Kasumi-1 (cell line): ENCODE measurements at places on chromosomes 3 and 15.

DNA sequence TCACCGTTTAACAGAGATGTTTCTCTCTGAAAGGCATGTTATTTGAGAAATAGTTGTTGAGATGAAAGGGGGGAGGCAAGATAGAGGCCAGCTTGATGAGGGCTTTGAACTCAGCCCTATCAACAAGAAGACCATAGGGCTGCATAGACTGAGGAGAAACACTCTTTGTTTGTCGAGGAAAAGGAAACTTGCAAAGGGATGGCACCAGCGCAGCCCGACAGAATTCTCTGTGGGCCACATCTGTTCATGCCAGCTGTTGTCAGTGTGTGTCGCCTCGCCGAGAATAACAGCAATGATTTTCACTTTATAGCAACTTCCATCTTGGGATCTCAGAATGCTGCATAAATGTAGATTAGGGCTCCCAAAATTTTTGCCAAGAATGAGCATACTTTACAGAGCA, 478.3 kb upstream of the TPRG1 start:
- no peak for DNase-seq

GRCh38 chr15:77285057-77285997, 134.6 kb downstream of the PEAK1 start:
- DNase-seq: no peak

GRCh38 chr15:57726411-57726810, 19.9 kb downstream of the POLR2M start:
- no peak for DNase-seq

DNA sequence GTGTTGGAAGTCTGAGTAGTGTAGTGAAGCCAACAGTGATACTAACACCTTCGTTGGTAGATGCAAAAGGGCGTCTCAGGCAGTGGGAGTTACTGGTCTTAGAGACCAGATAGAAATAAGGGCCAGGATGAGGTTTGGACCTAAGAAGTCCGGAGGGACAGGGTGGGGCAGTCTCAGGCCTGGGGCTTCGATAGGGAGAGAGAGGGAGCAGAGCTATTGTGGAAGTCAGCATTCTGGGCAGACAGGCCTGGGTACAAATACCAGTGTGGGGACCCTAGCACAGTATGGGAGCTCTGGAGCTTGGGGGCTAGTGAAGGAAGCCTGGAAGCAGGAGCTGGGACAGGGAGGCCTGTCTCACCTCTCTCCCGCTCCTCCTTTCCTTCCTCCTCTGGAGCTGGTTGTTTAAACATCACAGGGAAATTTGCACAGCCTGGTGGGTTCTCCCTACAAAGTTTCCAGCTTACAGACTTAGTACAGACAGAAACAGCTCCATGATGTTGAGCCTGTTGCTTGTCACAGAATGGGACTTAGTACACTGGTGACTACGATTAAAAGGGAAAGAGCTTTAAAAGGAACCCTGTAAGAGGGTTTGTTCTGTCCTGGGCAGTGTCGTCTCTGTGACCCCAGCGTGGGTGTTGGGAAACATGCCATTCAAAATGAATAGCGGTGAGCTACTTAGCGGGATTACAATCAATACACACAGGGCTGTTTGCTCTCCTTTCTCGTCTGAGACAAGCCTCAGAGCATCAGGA, 76.4 kb upstream of the TNFAIP8L3 start:
- DNase-seq: no peak

DNA sequence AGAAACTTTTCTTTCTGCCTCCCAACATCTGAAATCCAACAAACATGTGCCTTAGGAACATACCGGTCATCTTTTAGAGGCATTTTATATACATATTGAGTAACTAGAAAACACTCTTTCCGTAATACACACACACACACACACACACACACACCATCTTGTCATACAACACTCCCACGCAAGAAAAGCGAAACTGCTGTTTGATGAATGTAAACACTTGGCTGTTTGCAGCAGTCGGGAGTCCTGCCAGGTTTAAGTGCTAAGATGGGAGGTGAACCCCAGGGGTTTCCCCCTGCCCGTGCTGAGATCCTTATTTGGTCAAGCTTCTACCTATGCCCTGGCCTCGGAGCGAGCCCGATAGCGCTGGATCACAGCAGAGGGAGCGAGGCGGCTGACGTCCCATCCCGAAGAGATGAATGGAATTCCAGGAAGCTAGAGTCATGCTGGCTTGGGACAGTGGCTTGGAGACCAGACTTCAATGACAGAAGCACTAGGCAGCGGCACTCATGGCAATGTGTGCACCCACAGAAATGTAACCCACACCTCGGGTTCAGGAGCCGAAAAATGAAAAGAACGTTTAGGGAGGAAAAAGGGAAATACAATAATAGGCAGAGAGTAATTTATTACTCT, 1.3 kb upstream of the THBS1 start:
- DNase-seq: no peak

- no peak for DNase-seq
Measured at GRCh38 chr3:176087066-176087697, 1110.1 kb downstream of the TBL1XR1 start.

GRCh38 chr3:168427835-168428475, 332.2 kb upstream of the GOLIM4 start:
- peak; percentile 76 for DNase-seq

- peak; percentile 62 for DNase-seq
Measured at GRCh38 chr3:182092662-182093262, 381.0 kb downstream of the SOX2 start.

DNA sequence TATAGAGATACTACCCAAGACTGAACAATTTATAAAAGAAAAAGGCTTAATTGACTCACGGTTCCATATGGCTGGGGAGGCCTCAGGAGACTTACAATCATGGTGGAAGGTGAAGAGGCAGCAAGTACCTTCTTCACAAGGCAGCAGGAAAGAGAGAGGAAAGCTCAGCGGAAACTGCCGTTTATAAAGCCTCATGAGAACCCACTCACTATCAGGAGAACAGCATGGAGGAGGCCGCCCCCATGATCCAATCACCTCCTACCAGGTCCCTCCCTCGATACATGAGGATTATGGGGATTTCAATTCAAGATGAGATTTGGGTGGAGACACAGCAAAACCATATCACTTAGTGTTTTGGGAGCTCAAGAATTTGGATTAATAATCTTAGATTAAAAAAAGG, 240.2 kb downstream of the UACA start:
- no peak for DNase-seq

GRCh38 chr3:48656061-48656840, 6.4 kb downstream of the CELSR3 start:
- DNase-seq: peak; percentile 76

DNA sequence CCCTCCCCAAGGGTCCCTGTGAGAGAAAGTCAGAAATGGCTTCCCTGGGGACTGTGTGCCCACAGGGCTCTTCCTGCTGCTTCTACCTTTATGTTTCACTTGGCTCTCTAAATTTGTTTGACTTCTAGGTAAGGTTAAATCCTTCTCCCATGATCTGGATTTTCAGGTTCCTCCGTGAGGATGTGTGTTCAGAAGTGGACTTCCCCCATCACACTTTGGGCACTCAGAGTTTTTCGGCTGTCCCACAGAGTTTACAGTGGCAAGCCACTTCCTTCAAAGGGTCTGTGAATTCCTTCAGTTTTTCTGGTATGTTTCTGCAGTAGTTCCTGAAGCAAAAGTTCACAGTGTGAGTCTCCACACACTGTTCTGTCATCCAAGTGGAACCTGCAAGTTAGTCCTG, 30.9 kb upstream of the RARB start:
- DNase-seq: no peak

DNA sequence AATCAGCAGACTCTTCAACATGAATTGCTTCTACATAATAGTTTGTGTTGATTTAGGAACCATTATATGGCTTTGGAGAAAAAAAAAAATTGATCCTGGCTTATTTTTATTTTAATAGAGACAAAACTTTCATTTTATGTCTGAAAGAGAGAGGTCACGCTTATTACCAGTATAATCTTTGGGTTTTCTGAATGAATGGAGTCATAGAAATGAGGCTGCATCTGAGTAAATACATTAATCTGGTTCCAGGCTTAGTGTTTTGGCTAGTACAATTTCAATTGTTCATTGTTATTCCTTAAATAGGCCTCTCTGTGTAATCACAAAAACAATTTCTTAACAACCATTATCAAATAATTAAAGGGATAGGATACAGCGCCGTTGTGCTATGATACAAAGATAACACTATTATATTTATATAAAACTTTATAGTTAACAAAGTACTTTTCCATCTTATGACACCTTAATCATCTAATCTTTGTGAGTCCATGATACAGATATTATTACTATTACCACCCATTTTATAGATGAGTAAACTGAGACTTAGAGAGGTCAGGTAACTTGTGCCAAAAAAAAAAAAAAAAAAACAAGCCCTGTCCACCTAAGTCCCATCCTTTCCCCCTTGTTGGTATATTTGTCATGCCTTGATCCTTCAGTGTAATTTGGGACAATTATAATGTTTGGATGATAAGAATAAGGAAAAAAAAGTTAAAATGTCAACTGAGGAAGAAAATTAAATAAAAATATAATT, 41.8 kb upstream of the GOLM2 start:
- no peak for DNase-seq

DNA sequence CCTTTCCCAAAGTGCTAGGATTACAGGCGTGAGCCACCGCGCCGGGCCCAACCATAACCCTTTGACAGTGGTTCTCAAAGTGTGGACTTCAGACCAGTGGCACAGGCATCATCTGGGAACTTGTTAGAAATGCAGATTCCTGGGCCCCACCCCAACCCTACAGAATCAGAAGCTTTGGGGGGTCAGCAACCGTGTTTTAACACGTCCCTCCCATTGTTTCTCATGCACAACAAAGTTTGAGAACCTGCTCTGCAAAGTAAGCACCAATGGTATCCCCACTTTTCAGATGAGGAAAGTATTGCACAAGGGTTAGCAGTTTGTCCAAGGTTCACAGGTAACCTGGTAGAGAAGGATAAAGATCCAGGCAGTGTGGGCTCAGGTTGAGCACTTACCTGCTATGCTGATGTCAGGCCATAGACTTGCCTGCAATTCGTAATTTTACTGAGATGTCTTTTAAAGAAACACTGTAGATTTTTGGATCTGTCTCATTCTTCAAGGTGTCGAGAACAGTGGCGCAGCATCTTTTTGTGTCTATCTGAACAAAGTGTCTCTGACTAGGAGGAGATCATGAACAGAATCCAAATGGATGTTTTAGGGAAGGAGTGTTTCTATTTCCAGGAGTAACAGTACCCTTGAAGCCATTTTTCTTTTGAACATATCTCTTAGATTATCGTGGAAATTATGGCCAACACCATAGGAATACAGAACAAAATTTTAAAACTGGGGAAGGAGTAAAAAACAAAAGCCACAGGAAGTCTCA, 2.5 kb downstream of the GXYLT2 start:
- DNase-seq: no peak

GRCh38 chr3:38088126-38089078, 48.5 kb downstream of the ACAA1 start:
- DNase-seq: no peak

DNA sequence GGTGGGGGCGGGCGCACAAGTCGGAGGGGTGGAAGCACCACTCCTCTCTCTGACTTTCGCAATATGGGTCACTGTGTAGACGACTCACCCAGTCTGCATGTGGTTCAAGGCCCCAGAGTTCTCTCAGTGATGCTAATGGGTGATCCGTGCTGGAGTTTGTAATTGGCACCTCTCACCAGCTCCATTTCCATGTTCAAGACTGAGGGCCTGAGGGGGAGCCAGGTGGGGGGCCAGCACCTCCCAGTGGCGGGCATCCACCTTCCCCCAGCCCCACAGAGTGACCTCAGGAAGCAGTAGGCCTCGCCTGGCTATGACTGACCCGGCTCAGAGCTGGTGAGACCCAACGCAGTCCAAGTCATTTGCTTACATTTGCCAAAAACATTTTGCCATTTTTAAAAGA, 230.0 kb upstream of the ST8SIA2 start:
- no peak for DNase-seq

DNA sequence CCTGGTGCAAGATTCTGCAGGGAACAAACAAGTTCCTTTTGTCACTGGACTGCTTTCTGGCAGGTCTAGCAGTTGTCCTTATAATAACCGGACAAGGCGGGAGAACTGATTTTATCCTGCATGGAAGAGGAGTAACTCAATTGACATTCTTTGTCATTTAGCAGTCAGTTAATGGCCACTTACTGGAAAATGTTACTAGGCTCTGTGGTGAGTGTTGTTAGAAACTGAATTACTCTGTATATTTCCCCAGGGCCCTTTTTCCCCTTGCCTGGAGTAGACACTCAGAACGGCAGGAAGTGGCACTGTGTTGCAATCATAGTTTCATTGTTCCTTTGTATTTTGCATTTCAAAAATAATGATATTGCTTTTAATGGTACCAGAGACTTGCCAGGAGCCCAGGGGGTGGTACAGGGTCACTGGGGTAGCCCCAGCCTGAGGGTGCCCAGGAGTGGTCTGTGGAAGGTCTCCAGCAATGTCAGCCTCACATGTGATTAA, 318.6 kb upstream of the LRRFIP2 start:
- peak; percentile 75 for DNase-seq

- DNase-seq: no peak
Measured at GRCh38 chr3:88742674-88743507, 364.5 kb upstream of the EPHA3 start.

GRCh38 chr15:60009124-60009960, 5.2 kb downstream of the FOXB1 start:
- no peak for DNase-seq

DNA sequence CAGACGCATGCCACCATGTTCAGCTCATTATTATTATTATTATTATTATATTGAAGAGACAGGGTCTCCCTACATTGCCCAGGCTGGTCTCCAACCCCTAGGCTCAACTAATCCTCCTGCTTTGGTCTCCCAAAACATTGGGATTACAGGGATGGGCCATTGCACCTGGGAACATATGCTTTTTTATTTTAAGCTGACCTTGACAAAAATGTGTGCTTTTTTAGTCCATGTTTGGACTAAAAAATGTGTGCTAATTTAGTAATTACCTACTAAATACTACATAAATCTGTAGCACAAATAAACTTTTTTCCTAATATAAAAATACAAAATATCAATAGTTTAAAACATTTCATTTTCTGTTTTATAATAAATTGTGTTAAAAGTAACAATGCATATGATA, 693.2 kb downstream of the ROBO1 start:
- DNase-seq: no peak
